HepG2 (cell line): ENCODE measurements at places on chromosomes 7 and 10. TPM values are rescaled to one million over a fixed set of nuclear protein-coding genes. Genes with fewer than 3 reads are reported as not detected.

Gene CHAT
- not detected in 2 replicates for total RNA-seq

Gene CALML5
- not detected in 2 replicates for total RNA-seq

Gene GSTO2
- 2.1 and 3.4 TPM in 2 replicates for total RNA-seq

Gene LIPN
- not detected in 2 replicates for total RNA-seq

Gene SPDYE16
- total RNA-seq: 0.08 and 0.11 TPM in 2 replicates

Gene PCLO
- 0.06 and 0.29 TPM in 2 replicates for total RNA-seq

Gene ACTR3C
- 4.1 and 7.5 TPM in 2 replicates for total RNA-seq

Gene METTL27
- total RNA-seq: 1.2 and 2.0 TPM in 2 replicates

Gene SOSTDC1
- not detected in 2 replicates for total RNA-seq

Gene SH2D4B
- total RNA-seq: not detected in 2 replicates

Gene IKZF1
- not detected in 2 replicates for total RNA-seq

Gene OPN4
- not detected in 2 replicates for total RNA-seq
